Inflammatory macrophage treated with lipopolysaccharide for 4 hours (primary cell): ENCODE measurements at places on chromosomes 16 and 17.

DNA sequence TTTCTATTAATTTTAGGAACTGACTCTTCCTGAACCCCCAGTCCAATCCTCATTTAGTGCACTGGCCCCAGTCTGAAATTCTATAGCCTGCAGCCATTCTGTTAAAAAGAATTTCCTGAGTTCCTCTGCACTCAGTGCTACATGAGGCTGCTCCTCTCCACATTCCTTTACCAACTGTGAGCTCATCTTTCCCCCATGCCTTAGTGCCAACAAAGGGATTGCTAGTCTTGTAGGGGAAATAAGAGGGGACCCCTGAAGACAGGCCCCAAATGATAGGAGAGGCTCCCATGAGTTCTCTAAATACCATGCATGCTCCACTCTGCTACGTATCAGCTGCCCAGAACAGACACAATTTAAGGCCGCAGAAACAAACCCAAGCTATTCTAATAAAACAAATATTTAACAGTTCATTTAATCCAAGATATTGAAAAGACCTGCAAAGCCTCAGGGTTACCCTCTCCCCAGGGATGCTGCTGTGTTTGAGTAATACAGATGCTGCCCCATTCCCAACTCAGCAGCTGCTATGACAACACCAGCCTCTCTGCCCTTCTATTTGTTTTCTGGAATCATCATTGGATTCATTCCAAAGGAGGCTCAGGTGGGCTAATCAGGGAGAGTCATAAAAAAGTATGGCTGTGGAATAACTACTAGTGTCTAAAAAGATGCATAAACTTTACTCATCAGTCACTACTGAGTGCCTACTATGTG lies 228.5 kb downstream of the TOX3 start:
- no peak for DNase-seq

DNA sequence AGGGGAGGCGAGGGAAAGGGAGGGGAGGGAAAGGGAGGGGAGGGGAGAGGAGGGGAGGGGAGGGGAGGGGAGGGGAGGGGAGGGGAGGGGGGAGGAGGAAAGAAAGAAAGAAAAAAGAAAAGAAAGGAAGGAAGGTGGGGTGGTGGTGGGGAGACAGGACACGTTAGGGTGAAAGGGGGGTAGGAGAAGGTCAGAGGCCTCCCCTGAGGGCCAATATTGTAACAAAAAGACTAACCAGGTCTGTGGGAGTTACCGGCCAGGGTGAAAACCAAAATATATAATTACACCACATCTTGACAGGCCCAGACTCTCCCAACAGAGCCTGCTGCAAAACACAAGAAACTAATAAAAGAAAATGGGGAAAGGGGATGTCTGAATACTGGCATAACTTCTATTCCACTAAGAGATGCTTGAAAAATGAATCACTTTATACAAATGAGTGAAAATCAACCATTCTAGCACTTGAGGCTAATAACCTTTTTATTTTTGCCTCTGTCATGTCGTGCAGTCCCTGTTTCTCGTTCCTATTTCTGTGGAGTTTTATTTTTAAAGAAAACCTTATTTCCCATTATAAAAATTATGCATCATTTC lies 10.0 kb downstream of the WDR45B start:
- DNase-seq = no peak

- no peak for DNase-seq
Measured at GRCh38 chr17:8359769-8360168, 16.7 kb downstream of the KRABD2 start.

DNA sequence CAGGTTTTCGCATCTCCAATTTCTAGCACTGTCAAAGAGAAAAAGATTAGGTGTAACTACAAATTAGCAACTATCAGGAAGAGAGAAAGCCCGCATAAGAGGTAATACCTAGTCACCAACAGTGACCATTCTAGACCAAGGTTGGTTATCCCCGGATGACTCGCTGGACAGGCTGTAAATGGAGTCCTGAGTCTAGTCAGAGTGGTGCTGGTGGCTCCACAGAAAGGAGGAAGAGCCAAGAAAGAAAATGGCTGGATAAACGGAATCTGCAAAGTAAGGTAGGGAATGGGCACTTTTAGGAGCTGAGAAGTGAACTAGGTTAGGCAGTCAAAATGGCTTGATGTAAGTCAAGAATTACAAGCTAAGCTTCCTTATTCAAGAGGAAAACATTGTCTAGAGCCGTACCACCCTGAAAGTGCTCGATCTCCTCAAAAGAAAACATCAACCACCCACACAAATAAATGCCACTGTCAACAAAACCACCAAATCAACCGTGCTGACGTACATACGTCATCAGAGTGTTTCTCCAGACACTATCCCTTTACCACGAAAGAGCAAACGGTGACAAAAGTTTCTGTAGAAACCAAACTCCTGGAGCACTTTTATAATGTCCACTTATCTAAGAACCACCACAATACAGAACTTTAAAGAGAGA lies 2.2 kb downstream of the GSPT1 start:
- DNase-seq = peak; percentile 71

DNA sequence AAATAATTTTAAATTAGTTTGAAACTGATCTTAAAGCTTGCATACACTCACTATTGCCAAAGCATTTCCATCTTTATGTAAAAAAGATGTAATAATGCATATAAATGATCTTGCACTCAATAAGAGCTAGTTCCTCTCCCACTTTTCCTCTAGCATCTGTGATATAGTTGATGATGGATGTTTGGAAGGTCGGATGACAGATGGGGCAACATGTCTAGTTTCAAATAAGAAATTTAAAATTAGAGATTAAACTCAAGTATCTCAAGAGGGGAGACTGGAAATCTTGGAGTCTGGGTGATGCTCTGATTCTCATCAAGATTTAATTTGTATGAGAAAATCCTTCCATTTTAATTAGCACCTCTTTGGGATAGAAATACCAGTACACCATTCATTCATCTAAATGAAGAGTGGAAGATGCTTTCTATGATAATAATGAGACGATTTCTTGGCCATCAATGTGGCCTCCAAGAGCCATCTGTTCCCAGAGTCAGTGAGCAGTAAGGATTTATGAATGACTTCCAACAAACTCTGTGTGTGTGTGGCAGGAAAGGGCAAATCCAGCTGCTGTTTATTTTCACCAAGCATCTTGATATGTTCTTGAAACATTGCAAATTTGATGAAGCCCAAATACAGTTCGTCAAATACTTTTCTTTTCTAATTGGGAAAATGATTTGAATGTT lies 616.3 kb upstream of the CDH8 start:
- no peak for DNase-seq

- DNase-seq = no peak
Measured at GRCh38 chr16:49675413-49675812, 180.5 kb downstream of the ZNF423 start.

GRCh38 chr16:27639561-27640276 lies 89.8 kb downstream of the KATNIP start:
- peak; percentile 11 for DNase-seq

GRCh38 chr16:29146266-29146665 lies 161.4 kb downstream of the LAT start:
- no peak for DNase-seq

- DNase-seq = no peak
Measured at GRCh38 chr17:69605571-69605970, 191.1 kb downstream of the MAP2K6 start.

DNA sequence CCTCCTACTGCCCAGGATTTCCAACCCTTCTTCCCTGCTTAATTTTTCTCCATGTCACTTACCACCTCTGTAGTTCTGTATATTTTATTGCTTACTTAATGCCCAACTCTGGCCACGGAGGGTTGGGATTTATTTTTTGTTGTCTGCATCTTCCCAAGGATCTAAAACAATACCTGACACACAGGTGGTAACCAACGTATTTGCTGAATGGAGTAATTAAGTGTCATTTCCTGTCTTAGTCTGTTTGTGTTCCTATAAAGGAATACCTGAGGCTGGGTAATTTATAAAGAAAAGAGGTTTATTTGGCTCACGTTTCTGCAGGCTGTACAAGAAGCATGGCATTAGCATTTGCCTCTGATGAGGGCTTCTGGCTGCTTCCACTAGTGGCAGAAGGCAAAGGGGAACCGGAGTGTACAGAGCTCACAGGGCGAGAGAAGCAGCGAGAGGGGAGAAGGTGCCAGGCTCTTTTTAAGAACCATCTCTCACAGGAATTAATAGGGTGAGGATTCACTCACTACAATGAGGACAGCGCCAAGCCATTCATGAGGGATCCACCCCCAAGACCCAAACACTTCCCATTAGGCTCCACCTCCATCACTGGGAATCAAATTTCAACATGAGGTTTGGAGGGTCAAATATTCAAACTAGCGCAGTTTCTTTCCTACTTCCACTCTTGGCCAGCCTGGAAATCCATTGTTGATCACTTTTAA lies 44.8 kb downstream of the ERN1 start:
- no peak for DNase-seq

GRCh38 chr17:58001461-58002124 lies 5.5 kb downstream of the SRSF1 start:
- no peak for DNase-seq

DNA sequence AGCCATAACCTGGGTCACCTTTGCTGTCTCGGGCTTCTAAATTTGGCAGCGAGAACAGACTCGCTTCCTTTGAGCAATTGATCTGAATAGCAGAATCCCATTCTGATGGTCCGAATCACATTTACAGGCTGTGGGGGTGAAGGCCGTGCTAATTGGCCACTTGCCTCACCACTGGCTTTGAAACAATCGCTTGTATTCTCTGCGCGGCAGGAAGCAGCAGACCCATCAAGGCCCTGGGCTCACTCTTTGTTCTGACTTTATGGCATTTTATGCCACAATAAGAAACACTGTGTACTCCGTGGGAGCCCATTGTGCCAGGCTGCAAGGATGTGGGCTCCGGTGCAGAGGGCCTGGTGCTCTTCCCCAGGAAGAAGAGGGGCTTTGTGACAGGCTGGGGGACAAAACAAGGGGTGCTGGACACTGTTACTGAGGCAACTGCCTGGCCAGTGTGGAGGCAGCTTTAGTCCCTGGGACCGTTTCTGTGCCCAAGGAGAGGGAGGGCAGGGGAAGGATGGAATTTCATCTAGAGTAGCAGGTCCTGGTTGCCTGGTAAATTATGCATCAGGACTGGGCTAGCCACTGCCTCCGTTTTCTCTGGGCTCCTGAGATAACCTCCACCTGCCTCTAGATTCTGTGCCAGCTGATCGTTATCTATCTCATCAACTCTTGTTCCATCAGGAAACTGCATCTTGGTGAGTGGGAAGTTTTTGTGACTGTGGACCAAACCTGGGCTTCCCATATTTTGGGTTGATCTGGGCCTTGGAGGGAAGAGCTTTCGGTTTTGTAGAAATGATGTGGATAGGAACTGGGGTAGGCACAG lies 78.5 kb downstream of the MRC2 start:
- no peak for DNase-seq
